ENCODE measurements at places on chromosomes 12 and 14. TPM values are rescaled to one million over a fixed set of nuclear protein-coding genes. Genes with fewer than 3 reads are reported as not detected.

The SRGAP1 gene
- 13.3 TPM for total RNA-seq

The FAM181A gene
- total RNA-seq, result not detected

The TCP11L2 gene
- 7.3 TPM for total RNA-seq

The INSM2 gene
- not detected for total RNA-seq

The KRT82 gene
- not detected for total RNA-seq

The ALDH2 gene
- 33.7 TPM for total RNA-seq

The ENDOU gene
- total RNA-seq, result not detected

The LALBA gene
- total RNA-seq, result not detected

The SLC38A1 gene
- 29.0 TPM for total RNA-seq

The TMEM132C gene
- total RNA-seq, result 3.2 TPM

The KRT7 gene
- total RNA-seq, result 169 TPM

The CPM gene
- 6.9 TPM for total RNA-seq

The KRT73 gene
- not detected for total RNA-seq

The SCNN1A gene
- total RNA-seq, result 35.9 TPM

The RNF34 gene
- 14.1 TPM for total RNA-seq

Data from pancreas (tissue), 10 donors.